ENCODE measurements at places on chromosomes 1 and 21.

DNA sequence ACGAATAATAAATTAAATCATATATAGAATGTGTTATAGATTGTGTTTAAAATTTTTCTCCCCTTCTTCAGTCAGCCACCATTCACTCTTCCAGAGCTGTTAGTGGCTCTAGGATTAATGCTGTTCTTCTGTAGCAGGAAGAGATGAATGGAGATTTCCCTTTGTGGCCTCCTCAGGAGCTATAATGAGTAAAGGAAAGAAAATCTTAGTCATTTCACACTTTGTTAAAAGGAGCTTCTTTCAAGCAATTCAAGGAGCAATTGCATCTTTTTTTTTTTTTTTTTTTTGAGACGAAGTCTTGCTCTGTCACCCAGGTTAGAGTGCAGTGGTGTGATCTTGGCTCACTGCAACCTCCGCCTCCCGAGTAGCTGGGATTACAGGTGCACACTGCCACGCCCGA is 23.7 kb upstream of the TMCO2 start:
- no peak for DNase-seq

DNA sequence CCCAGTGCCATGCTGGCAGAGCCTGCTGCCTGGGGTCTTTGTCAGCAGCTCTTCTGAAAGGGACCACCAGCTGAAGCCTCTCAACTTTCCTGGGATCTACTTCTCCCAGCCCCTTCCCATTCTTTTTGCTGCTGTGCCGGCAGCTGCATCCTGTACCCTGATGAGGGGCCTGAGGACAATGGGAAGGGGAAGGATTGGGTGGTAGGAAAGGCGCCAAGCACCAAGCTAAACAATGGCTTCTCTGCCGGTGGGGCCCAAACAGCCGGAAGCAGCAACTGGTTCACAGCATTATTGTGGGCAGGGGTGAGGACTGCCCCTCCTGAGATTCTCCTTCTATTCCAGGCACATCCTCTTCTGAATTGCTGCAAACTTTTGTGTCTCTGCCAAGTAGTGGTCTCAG is 5.0 kb upstream of the EFCAB14 start:
- DNase-seq, result no peak

DNA sequence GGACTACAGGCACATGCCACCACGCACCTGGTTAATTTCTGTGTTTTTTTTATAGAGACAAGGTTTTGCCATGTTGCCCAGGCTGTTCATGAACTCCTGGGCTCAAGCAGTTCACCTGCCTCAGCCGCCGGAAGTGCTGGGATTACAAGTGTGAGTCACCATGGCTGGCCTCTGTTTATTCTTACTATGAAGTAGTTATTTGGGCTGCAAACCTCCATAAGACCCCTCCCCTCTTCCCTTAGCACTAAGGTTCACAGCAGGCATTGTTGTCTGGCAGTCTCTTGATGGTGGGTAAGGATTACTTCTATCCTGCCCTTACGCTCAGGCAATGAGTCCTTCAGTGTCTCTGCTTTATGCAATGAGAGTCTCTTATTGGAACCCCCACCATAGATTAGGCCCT is 51.8 kb downstream of the ANGPTL1 start:
- DNase-seq, result no peak

DNA sequence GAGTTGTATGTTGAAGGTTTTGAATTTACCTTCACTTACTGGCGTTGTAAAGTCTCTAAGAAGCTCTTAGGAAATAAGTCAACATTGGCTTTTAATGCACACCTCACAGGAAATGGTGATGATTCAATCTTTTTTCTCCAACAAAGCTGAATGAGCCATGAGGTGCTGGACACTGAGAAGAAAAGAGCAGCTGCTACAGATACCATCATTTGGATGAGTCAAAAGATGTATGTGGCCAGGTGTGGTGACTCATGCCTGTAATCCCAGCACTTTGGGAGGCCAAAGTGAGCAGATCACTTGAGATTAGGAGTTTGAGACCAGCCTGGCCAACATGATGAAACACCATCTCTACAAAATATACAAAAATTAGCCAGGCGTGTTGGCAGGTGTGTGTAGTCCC is 3.3 kb upstream of the IL23R start:
- DNase-seq, result peak; percentile 21

- no peak for DNase-seq
These were observed 31.1 kb downstream of the ZC3H11B start for GRCh38 chr1:219581766-219582165.

GRCh38 chr1:65832296-65832695 is 39.6 kb downstream of the PDE4B start:
- no peak for DNase-seq

DNA sequence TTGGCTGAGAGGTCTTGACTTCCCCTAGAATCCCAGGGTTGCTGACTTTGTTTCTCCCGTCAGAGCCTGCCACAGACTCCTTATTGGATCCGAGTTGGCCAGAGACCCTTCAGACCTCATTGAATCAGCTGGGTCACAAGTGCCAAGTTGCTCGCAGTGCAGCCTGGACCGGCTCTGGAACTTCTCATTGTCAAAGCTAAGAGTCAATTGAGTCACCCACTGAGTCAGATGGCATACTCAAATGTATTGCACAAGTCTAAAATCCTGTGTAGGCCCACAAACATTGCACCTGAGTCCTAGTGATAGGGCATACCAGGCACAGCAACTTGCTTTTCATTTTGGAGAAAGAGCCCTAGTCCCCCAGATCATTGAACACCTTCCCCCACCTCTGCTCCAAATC is 20.4 kb upstream of the SCAF4 start:
- DNase-seq, result no peak

DNA sequence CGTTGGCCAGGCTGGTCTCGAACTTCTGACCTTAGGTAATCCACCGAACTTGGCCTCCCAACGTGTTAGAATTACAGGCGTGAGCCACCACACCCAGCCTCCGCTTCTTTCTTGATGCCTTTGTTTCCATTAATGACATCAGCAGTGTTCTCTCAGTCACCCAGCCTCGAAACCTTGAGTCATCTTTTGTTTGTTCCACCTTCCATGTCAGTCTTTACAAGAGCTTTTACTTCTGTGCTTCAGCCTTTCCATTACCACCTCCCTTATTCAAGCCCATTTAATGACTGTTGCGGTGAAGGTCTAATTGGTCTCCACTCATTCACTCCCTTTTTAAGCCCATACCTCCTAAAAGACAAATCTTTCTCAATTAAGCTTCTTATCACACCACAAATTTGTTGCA is 146.6 kb upstream of the ADGRL2 start:
- no peak for DNase-seq

- DNase-seq, result no peak
These were observed 212.4 kb upstream of the USP24 start for GRCh38 chr1:55427606-55428005.

DNA sequence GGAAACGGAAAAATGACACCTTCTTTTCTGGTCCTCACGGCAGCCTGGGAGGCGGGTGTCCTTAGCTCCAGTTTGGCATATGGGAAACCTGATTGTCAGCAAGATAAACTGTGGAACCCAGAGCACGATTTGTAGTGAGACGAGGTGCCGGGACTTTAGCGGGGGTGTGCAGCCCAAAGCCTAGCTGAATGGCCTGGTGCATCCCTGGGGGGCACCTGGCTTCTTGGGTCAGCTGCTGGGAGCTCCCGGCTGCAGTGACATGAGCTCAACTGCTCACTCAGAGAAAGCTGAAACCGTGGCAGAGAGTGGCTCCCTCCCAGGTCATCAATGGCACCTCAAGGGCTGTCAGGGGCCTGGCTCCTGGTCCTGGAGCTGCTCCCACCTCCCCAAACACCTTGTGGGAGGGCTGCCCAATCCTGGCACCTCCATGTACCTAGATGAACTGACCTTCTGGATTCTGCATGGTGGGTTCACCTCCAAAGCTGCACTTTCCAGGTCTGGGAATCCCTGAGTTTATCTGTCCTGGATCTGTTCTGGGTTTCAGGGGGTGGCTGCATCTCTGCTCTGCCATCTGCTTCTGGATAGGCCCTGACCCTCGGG is 260.5 kb downstream of the MATN1 start:
- no peak for DNase-seq

- DNase-seq, result no peak
These were observed 586.5 kb downstream of the NEGR1 start for GRCh38 chr1:71695821-71696220.

DNA sequence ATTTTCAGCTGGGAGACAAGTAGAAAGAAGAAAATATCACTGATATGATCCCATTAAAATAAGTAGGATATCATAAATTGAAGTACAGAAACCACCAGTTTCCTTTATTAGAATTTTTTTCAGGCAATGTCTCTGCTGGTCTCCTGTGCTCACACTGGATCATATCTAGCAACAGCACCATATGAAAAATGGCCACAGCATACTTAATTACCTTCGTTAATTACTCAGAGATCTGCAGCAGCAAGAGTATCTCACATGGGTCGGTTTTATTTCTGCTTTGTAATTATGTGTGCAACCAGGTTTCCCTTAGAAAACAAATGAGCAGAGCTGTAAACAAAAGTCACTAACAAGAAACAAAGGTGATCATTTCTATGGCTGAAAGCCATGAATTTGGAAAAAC is 287.9 kb downstream of the LRRIQ3 start:
- DNase-seq, result no peak

DNA sequence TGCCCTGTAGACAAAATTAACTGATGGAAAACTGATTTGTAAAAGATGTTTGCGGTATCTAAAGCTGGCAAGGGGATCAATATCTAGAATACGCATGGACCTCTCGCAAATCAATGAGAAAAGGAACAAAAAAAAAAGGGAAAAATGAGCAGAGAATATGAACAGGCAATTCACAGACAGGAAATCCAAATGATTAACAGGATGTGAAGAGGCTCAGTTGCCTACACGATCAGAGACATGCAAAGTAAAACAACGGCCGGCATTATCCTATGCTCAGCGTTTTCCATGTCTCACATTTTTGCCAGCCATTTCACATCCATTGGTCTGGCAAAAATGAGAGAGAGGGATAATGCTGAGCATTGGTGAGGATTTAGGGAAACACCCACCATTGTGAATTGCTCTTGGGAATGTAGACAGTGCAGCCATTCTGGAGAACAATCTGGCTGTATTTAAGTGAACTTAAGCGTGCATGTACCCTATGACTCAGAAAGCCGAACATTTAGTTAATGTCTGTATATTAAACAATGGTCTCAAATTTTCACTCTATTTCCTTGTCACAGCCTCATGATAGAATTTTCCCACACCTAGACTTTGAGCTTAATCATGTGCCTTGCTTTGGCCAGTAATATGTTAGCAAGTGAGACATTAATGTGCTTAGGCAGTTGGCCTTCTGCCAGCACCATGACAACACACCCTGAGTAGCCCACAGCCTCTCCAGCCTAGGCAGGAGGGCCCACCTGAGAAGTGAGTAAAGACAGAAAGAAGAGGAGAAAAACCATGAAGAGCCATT is 61.0 kb upstream of the NBPF3 start:
- no peak for DNase-seq

DNA sequence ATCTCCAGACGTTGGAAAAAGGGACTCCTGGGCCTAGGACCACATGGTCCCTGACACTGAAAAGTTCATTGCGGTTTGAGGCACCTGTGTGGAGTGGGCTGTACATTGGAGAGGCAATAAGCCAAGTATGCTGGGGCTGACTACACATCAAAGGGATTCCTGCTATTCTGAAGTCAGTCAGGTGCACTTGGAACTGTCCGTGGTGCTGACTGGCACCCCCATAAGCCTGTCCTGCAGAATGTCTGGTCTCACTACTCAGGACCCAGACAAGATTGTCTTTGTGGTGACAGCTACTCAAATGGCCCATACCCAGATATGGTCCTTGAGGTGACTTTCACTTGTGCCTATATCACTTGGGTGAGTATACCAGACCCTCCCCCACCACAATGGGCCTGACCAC is 150.6 kb downstream of the RWDD3 start:
- DNase-seq, result no peak

DNA sequence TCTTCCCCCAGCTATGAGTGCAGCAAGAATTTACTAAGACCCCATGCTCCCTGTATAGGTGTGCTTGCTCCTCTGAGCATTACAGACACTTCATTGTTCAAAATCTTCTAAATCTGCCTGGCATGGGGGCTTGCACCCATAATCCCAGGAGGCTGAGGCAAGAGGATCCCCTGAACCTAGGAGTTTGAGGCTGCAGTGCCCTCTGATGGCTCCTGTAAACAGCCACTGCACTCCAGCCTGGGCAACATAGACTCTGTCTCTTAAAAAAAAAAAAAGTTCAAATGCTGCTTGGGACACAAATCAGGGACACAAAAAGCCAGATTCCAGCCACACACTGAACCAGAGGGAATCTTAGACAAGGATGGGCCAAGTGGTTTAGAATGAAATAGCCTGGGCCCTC is 3.4 kb upstream of the ACOT7 start:
- DNase-seq, result no peak

DNA sequence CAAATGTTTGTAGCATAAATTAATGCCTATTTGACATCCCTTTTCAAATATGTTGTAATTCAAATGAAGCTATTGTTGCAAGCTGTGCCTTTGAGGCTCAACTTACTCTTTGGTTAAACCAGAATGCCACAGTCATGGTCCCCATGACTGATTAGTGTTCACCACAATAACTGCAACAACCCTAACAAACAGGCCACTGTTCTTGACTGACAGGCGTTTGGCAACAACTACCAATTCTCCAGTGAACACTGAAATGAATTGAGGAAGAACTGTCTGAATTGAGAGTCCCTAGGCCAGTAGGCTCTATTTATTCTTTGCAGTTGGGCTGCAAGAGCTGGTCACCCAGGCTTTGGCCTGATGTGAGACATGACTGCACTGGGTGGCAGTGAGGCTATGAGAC is 6.6 kb upstream of the TMEM167B start:
- DNase-seq, result no peak

GRCh38 chr1:58013237-58013636 is 533.3 kb downstream of the OMA1 start:
- no peak for DNase-seq

- no peak for DNase-seq
These were observed 51.7 kb downstream of the RPS6KA1 start for GRCh38 chr1:26581287-26581651.

DNA sequence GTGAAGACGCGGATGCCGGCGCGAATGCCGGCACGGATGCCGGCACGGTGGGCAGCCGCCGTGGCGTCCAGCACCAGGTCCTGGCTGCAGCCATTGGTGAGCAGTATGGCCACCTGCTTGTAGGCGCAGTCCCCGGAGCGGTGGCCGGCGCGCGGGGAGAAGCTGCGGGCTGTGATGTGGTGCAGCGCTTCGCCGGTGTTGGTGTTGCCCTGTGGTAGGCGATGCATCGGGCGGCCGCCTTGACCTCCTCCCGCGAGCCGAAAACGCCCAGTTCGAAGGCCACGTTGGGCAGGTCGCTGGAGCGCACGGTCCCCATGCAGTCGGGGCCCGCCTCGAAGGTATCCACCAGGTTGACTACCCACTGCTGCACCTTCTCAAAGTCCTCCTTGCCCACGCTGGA is 120.2 kb downstream of the NR5A2 start:
- no peak for DNase-seq

DNA sequence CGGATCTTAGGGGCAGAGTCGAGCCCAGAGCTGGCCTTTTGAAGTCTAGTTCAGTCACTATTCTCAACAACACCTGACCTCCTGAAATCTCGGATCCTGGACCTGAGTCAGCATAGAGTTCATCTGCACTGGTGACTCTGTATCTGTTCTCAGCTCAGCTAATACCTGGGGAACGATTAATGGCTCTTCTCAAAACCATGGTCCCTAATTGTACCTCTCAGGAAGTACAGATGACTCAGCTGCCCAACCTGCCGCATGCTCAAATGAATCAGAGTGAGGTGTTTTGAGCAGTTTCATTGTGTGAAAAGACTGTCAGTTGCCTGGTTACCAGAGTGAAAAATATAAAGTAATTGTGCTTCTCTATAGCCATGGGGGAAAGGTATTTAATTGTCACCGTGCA is 89.2 kb downstream of the SLC35F3 start:
- DNase-seq, result no peak

- DNase-seq, result no peak
These were observed 1573.0 kb upstream of the PRMT6 start for GRCh38 chr1:105483436-105483835.

GRCh38 chr21:34022627-34023335 is 50.6 kb upstream of the MRPS6 start:
- peak; percentile 42 for DNase-seq

All from stimulated activated CD8-positive, alpha-beta memory T cell treated with anti-CD3 and anti-CD28 coated beads, Interleukin-7, amount 100 ng/mL, for 4 hours (primary cell).